Head of caudate nucleus (tissue), 42 donors: ENCODE measurements at places on chromosomes 12 and 14.

GRCh38 chr14:47500369-47500768 is 175.0 kb downstream of the MDGA2 start:
- no peak for DNase-seq

DNA sequence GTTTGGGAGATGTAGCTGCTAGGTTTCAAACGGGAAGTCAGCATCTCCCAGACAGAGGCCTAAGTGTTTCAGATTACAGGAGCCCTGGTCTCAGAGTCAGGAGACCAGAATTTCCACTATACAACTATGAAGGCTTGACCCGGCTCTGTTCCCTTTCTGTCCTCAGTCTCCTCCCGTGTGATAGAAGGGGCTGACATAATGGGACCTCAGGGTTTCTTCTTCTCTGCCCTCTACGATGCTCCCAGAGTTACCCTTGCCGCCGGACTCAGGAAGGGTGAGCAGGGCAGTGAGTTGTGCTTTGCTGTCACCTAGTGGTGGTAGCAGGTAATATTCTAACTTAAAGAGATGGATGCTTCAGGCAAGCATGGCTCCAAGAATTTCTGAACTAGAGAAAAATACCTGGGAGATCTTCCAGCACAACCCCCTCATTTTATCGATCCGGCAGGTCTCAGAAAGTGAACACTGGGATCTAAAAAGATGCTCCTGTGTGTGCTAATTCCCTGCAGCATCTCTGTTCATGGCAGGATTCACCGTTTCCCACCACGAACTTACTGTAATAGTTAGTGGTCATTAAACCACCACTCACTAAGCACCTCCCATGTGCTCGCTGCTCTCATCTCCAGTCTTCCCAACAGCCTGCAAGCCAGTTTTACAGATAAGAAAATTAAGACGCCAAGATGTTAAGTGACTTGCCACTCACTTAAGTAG is 84.4 kb downstream of the VWF start:
- peak; percentile 59 for DNase-seq

GRCh38 chr12:79534029-79534867 is 156.5 kb downstream of the PAWR start:
- DNase-seq = no peak

DNA sequence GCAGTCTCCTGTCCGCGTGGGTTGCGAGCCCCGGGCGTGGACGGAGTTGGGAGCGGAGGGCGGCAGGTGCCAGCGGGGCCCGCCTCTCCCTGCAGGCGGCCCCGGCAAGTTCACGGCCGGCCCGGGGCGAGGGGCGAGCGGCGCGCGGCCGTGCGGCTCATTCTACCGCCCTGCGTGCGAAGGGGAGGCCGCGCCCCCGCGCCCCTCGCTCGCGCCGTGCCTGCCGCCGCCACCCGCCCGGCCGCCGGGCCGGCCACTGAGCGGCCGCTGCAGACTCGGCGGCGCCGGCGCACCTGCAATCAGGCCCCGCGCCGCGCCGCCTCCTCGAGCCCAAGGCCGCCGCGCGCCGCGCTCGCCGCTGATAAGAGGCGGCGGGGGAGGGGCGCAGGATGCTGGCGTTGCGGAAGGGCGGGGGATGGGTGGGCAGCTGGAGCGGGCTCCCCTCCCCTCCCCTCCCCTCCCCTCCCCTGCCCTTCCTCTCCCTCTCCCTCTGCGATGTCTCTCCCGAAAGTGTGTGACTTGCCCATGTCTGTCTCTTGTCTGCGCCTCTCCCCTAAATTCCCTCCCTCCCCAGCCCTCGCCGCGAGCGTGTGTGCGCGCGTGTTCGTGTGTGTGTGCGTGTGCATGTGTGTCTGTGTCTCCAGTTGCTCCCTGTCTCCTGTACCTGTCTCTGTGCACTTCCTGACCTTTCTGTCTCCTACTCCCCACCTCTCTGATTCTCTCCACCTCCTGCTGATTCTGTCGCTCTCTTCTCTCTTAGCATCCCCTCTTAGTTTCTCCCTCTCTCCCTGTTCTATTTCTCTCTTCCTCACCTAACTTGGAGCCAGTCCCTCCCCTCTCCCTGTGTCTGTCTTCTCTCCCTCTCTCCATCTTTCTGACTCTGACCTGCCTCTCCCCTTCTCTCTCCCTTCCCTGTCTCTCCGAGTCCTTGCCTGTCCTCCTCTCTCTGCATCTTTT is 768.1 kb upstream of the TBX3 start:
- peak; percentile 46 for DNase-seq

DNA sequence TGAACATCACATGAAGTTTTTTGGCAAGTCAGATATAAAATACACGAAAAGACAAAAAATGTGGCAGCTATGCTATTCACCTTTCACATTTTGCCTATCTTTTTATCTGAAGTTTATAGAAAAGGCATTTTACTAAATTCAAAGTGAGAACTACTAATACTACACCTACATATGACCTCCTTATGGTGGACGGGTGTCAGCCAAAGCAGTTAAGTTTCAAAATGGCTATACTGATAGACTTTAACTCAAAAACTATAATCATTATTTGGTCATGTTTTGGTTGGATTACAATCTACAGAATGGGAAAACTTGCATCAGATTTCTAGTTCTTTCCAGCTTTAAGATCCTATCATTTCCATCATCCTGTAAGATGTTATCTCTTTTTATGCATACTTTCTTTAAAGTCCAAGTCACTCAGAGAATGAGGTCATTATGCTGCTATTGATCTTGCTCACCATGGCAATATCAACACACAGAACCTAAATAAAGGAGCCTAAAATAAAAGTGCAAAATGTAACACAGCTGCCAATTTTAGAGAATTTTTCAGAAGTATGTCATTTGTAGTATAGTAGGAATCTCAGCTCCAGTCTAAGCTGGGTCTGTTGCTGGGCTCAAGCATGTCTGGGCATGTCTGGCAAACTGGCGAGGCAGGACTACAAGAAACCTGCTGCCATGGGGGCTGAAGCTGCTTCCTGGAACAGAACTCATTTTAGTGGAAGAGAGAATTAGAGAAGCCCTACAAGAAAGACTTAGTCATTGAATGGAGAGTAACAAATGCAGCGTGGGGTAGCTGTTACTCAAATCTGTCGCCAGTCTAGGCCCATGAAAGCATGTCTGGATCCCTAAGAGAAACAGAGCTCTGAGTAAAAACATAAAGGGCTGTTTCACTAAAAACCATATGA is 7.6 kb upstream of the AEBP2 start:
- DNase-seq = no peak

DNA sequence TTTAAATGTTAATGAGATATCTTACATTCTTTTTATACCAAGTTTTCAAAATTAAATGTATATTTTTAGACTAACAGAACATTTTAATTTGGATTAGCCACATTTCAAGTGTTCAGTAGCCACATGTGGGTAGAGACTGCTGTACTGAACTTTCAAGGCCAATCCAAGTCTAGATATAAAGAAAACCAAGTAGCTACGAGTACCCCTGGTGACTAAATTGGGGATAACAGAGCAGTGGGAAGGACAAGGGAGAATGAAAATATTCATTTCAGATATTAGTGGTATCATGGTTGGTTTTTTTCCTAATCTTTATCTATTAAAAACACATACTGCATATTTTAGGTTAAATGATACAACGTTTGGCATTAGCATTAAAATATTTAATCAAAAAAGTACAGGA is 69.4 kb upstream of the RHOJ start:
- DNase-seq = no peak

DNA sequence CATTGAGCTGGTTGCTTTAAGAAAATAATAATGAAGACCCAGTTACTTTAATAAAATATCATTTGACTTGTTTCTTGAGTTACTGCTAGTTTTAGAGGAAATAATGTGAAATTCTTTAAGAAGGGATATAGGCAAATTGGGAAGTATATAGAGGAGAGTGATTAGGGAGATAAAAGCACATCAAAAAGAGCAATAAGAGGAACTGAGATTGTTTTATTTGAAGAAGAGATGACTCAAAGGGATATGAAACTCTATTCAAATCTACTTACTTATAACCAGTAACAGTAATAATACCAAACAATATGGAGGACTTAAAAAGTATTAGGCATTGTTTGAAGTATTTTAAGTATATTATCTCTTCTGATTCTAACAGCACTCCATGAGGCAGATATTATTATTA is 37.1 kb downstream of the LRRK2 start:
- DNase-seq = no peak

- peak; percentile 95 for DNase-seq
These were observed at the start of gene THTPA for GRCh38 chr14:23555882-23556699. Gene THTPA, plus strand, starts transcription at chr14:23556271. Its CDS starts 487 bp downstream, at chr14:23556758.

- DNase-seq = peak; percentile 51
These were observed 89.1 kb upstream of the STAC3 start for GRCh38 chr12:57340104-57340503.

DNA sequence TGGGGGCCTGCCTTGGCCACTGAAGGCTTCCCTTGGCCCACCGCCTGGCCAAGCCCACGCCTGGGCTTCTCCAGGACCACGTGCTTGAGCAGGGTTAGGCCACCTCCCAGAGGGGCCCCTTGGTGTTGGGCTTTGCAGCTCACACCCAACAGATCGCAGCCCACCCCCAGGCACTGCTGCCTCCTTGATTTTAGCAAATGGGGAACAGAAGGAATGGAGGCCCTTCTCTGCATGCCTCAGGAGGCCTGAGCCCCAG is 23.3 kb downstream of the RAB35 start:
- no peak for DNase-seq

GRCh38 chr14:31508135-31508534 is 20.3 kb upstream of the GPR33 start:
- no peak for DNase-seq

GRCh38 chr12:39574785-39575497 is 44.7 kb downstream of the ABCD2 start:
- no peak for DNase-seq

DNA sequence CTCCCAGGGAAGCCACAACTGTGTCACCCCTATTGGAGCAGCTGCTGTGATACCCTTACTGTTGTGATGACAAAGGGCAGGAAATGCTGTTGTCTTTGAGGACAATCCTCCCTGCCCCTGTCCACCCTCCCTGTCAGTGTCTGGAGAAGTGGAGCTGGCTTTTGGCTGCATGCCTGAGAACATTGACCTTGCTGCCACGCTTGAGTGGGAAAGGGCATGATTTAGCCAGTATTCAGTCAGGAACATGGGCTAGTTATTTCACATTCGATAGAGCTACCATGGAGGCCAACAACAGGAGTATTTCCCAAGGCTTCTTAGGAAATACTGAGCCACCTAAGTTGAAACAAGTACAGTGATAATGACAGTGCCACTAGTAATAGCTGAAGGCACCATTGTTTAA is 59.4 kb downstream of the MYRFL start:
- no peak for DNase-seq

- no peak for DNase-seq
These were observed 40.3 kb upstream of the STXBP6 start for GRCh38 chr14:25090256-25090655.
